Activated CD4-positive, alpha-beta T cell treated with anti-CD3 and anti-CD28 coated beads for 1 hour (primary cell): ENCODE measurements at places on chromosomes 16 and 17.

DNA sequence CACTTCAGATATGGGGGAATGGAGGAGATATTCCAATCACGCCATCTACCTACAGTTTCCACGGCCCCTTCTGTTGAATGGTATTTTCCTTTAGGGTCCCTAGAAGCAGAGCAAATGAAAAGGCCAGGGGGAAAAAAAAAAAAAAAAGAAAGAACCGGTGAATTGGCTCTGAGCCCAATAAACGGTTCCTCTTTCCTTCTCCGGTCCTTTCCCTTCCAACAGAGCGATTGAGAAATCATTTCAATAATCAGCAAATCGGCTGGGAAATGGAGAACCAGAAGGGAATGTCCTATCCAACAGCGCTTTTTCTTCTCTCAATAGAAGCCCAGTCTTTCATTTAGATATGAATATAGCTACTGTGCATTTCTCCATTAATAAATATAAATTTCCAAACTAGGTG, 26.8 kb upstream of the HOXB13 start:
- no peak for DNase-seq

GRCh38 chr17:76402711-76403110, 18.3 kb downstream of the SPHK1 start:
- DNase-seq = no peak

- DNase-seq = no peak
These were observed 514 bp downstream of the THRA start for GRCh38 chr17:40063187-40063771.

DNA sequence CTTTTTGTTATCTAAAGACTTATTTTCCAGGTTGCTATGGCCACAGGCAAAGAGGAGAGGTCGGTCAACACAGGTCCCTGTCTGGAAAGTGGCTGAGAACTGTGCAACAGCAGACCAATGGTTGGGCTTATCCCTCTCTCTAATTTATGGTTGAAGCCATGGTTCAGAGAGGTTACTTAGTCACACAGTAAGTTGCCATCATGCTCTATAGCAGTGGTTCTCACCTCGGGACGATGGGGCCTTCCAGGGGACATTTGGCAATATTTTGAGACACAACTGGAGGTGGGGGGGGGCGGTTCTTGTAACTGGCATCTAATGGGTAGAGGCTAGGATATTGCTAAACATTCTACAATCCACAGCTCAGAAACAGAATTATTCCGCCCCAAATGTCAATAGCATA, 842 bp upstream of the LDAF1 start:
- no peak for DNase-seq

DNA sequence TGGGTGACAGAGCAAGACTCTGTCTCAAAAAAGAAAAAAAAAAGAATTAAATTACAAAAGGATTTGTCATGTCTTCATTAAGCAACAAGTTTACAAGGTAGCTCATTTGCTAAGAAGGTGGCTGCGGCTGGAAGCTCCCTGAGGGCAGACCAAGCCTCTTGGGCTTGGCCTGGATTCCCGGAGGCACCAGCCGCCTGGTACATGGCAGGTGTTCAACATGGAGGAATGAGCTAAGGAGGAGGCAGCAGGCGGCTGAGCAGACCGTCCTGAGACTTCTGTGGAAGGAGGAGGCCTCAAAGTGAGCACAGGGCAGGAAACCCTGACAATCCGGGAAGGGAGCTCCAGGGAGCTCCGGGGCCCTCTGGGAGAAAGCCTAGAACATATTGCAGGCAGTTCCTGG, 3.2 kb upstream of the MYLK3 start:
- no peak for DNase-seq
